ENCODE measurements at places on chromosomes 3 and 15.

GRCh38 chr3:16728770-16729745 lies 123.8 kb upstream of the DAZL start:
- DNase-seq: peak; percentile 91

DNA sequence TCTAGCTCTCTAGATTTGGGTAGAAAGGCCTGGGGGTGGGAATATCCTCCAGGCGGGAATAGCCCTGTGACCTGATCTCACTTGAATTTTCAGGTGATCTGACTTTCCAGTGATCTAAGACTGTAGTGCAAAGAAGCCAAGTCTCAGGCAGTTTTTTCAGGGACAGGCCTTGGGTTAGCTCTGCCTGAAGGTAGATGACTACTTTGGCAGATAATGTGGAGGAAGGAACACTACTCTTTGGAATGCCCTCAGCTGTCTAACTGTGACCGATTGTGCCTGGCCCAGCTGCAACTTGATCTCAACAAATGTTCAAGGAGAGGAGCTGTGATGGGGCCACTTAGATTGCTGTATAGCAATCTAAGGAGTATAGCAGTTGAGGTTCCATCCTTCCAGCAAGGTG lies 193.7 kb downstream of the TCF12 start:
- DNase-seq: no peak

- DNase-seq: no peak
Measured at GRCh38 chr15:25683911-25684310, 179.2 kb downstream of the ATP10A start.

DNA sequence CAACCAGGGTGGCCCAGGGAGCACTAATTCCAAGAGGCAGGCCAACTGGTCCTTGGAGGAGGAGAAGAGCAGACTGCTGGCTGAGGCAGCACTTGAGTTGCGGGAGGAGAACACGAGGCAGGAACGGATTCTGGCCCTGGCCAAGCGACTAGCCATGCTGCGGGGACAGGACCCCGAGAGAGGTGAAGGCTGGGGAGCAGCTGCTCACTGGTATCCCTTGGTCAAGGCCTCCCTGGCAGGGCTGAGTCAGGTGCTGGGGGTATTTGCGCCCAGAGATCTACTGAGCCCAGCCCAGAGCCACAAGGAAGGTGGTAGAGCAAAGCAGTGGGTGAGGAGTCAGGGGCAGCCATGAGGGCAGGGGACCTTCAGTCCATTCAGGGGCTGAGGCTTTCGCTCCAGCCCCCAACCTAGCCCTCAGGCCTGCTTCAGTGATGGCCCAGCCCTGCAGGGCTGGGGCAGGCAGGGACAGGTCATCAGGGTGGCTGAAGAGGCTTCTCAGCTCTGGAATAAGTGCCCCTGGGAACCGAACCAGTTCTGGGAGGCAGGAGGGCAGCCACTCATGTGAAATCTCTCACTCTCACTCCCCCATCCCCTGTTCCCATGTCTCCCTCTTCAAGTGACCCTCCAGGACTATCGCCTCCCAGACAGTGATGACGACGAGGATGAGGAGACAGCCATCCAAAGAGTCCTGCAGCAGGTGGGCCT lies 5.6 kb upstream of the DNAJC17 start:
- DNase-seq: no peak

DNA sequence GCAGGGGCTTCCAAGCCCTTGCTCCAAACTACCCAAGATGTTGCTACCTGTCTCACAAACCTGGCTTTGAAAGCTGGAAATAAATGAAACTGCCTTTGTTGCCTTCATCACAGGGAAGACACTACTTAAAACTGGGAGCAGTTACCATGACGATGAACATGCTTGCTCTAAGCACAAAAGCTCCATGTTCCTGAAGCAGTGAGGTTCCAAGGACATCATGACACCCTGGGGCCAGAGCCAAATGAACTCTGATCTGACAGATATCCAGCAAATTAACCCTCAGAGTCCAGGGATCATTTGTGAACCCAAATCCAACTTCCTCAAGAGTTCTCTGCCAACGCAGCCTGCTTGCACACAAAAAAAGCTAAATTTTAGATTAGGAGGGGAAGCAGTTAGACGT lies 10.7 kb downstream of the TRAIP start:
- no peak for DNase-seq

DNA sequence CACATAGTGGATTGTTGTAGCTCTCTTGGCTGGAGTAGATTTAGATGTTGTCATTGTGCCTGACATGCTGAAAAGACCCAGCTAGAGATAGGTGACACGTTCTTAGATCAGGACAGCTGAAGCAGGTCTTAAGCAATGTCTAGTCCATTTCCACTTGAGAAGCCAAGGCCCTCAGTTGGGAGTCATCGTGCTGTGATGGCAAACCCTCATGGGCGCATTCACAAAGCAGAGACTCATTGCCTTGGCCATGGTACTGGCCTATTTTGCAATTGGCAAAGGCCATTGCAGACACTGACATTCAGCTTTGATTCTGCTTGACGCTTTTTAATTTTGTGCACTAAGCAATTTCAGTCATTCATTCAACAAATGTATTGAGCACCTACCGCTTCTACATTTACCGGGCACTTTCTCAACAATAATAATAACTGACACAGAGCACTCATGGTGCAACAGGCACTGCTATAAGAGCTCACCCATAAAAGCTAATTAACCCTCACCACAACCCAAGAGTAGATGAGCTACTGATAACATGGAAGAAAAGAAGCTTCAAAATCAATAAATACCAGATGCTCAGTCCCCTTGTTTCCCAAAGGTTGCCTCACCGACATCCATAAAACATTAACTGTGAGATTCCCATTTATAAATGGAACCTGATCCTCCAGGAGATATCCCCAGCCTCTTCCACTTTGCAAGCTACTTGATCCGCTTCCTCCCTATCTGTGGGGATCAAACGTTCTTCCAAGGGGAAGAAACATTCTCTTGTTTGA lies 200.1 kb downstream of the TLE3 start:
- no peak for DNase-seq

DNA sequence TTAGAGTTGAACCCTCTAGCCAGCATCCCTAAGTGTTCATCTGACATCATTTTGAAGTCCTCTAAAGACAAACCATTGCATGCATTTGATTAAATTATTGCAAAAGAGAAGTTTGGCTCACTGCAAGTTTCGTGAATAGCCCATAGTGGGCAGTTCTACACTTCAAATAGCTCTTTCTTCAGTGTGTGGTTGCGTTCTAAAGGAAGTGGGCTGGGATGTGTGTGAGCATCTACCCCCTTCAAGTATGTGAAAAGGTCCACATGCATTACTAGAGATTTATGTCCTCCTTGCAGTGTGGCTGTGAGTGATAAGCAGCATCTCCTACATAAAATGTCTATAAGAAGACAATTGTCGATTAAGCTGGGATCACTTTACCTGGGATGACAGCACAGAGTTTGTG lies 54.6 kb downstream of the SST start:
- DNase-seq: no peak

DNA sequence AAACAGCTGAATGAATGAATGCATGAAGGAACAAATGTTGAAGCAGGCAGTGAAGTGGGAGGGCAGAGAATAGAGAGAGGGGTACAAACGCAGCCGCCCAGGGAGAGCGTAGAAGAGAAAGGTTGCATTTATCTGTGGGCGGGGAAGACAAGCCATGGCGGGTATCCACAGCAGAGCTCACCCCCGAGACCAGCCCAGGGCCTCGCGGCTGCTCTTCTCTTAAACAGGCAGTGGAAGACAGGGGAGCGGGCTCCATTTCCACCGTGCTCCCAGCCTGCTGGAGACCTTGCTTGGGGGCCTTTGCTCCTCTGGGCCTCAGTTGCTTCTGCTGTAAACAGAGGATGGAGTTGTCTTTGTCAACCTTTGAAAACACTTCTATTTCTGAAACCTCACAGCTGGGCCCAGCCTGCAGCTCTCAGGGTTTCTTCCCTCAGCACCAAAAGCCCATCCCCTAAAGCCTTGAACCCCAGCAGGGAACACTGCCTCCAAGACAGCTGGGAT lies 259.5 kb downstream of the UACA start:
- DNase-seq: no peak
